GM12878 (cell line): ENCODE measurements at places on chromosomes 7 and 10. TPM values are rescaled to one million over a fixed set of nuclear protein-coding genes. Genes with fewer than 3 reads are reported as not detected.

DNA sequence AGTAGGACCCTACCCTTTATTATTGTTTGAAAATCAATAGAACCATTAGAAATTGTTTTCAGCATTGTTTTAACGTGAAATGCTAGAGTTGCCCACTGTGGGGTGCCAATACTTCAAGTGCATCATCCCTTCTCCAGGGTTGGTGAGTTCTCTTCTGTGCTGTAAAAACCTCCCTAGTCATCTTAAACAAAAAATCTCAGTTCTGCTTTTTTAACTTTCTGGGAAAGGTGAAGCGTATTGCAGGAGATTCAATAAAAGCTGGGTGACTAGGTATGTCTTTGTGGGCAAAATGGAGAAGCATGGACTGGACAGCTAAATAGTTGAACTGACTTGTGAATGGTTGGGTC, 699.1 kb downstream of the SUGCT start:
- H3K4me3 ChIP-seq, result no peak overlapping the region
- H3K27me3 ChIP-seq, result no peaks in the 10 kb centered on the region
- H3K27ac ChIP-seq, result no peak overlapping the region
- DNase-seq, result no peak
- H3K36me3 ChIP-seq, result no peaks in the 10 kb centered on the region

The MUC12 gene
- polyA plus RNA-seq, result 3.5 and 4.3 TPM in 2 replicates

DNA sequence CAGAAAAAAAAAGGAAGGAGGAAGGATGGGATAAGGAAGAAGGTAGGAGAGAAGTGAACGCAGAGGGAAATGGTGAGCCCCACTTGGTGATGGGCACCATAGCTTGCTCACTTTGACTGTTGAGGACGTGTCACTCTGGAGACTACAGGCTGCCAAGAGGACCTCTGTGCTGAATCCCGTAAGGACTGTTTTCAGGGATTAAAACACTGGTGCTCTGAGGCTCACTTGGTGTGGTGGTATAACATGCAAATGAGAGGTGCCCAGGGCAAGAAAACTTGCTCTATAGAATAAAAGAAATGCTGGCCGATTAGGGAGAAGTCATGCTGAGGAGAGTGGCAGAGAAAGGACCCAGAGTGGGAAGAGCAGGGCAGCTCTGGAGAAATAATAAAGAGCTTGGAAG, 5.3 kb upstream of the IL2RA start:
- peaks cover 31% of the 10 kb centered on the region for H3K4me1 ChIP-seq
- no peak overlapping the region for H3K27ac ChIP-seq
- no peaks in the 10 kb centered on the region for H3K36me3 ChIP-seq
- H3K27me3 ChIP-seq, result no peaks in the 10 kb centered on the region; the same call in 1 of the 2 replicates
- no peak overlapping the region for H3K4me3 ChIP-seq

The KEL gene
- polyA plus RNA-seq, result 0.80 TPM in 1 of 2 replicates, not detected in the other

The KNDC1 gene
- 0.01 and 0.11 TPM in 2 replicates for polyA plus RNA-seq

The DDC gene
- polyA plus RNA-seq, result not detected in 2 replicates
